ENCODE measurements at places on chromosomes 6 and 20.

DNA sequence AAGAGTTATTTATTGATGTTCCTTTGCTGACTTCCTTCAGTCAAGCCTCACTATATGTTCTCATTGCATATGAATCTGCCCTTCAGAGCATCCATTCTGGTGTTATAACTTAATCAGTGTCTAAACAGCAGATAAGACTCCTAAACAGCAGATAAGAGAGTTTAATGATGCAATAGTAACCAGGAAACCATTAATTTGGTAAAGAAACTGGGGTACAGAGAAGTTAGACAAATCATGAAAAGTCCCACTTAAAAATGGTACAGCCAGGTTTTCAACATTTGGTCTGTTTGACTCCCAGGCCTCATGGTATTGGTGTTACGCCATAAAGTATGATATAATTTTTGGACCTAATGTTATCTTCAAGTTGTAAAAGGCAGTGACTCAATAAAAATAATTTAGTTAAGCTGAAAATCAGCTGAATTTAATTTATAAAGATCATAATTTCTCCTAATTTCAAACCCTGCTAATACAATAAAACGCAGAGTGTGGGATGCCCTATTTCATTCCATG is 127.4 kb upstream of the DST start:
- no peak for DNase-seq

GRCh38 chr20:46618316-46619100 is 32.8 kb downstream of the SLC13A3 start:
- DNase-seq, result no peak

DNA sequence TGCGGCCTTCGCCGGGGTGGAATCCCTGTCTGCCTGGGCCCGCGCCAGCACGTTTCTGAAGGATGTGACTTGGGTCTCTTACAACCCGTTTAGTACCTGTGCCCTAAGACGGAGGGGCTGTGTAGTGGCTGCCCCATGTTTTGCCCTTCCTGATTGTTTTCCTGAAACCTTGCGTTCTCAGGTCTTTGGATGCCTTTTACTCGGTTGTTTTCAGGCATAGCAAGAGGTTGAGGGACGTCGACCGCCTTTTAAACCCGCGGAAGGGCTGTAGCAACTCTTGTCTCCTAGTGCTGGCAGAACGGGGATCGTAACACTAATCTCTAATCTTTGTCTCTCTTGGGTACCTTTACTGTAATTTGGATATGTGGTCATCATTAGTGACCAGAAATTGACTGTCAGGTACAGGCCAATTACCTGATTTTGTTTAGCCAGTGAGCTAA is 706 bp upstream of the NANP start:
- DNase-seq, result no peak

DNA sequence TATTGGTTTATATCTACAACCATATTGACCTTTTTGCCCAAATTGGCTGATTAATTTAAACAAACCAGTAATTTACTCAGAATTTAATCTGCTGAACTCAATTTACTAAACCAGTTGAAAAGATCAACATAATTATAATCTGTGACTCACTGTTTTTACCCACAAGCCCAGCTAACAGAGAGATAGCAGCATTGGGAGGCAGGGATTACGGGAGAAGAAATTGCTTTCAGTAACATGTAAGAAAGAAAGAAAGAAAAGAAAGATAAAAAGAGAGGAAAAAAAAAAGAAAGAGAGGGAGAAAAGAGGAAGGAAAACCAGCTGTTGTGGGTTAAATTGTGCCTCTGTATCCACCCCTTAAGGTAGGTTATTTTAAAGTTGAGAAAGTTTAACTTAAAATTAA is 13.3 kb upstream of the RHAG start:
- no peak for DNase-seq

- DNase-seq, result no peak
Measured at GRCh38 chr6:24357336-24358218, at the start of gene DCDC2. TSS of gene DCDC2 (minus strand) at chr6:24358059. CDS start at chr6:24357750, 309 bp downstream.

DNA sequence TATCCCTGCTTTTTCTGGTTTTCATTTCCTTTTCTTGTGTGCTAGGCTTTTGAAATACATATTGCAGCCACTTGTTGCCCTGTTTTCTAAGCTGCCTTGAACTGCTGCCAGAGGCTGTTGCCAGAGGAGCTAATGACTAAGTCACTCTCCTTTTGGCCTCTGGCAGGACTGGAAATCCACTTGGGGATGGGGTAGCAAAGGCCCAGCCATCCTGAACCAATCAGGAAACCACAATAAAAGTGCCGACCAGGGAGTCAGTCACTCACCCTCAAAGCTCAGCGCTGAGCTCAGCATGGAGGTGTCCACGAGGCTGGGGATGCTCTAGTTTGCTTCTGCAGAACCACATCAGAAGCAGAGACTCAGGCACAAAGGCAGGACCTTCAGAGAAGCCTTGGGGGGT is 813.0 kb downstream of the DHX35 start:
- DNase-seq, result no peak

- DNase-seq, result no peak
Measured at GRCh38 chr6:149268146-149268545, 49.4 kb upstream of the TAB2 start.

GRCh38 chr20:46572153-46572552 is 21.7 kb upstream of the OCSTAMP start:
- DNase-seq, result no peak

- no peak for DNase-seq
Measured at GRCh38 chr6:129504456-129504855, 205.5 kb downstream of the ARHGAP18 start.

DNA sequence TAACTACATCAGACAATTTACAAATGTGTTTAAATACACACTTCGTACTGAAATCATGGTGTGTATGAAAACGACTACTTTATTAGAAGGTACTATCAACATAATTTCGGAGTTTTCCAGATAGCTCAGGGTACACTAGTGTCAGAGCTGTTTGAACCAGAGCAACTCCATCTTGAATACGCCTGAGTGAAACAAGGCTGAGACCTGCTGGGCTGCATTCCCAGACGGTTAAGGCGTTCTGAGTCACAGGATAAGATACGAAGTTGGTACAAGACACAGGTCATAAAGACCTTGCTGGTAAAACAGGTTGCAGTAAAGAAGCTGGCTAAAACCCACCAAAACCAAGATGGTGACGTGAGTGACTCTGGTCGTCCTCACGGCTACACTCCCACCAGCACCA is 167.6 kb downstream of the THBS2 start:
- DNase-seq, result no peak

DNA sequence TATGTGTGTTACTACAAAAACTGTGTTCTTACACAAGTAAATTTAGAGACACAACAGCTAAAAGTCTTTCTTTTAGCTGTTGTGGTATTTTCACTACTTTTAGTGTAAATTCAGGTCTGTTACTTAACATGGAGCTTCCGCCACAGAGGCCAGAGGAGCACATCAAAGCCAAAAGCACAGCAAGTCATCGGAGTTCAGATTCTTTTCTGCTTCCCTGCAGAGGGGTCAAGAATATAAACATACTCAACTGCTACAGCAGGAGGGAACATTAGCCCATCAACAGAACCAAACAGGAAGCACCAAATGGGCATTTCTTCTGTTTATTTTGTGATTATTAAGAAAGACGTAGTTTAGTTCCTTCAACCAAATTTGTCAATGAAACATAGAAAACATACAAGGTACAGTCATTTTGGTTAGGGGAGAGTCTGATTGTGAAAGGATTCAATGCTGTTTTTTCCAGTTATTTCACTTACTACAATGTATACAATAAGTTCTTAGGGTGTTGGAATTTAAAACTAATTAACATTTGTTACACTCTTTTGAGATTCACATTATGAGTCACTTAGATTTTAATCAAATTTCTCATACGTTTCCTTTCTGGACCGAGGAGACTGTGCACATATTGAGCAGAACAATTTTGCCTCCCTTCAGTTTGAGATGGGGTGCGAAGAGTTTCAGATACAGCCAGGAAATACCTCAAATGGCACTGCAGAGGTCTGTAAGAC is 42.8 kb upstream of the DSE start:
- DNase-seq, result no peak

DNA sequence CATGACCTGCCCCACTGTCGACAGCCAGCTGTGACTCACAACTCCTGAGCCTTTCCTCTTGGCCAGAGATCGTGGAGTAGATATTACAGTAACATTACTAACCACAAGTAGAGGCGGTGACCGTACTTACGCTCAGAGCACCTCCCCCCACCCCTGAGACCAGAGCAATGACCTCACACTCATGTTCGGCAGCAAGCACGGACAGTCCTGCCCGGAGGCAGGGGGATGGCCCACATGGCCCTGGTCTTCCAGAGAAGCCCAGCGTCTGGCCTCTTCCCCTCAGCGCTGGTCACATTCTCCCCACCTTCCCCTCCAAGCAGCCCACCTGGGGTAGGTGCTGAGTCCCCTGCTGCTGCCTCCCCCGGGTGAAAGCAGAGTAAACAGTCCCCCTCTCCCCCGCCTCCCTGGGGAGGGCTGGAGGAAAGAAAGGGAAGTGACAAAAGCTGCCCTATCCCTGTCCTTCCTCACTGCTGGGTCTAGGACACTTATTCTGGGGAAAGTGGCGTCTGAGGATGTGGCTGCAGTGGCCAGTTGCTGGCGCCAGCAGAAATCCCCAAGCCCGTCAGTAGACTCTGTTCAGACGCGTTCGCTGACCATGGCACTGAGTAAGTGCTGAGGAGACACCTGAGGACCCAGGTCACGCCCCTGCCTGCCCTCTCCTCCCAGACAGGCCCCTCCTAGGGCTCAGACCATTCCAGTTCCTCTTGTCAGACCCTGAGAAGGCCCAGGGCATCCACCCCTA is 68.5 kb downstream of the MRPL14 start:
- no peak for DNase-seq

DNA sequence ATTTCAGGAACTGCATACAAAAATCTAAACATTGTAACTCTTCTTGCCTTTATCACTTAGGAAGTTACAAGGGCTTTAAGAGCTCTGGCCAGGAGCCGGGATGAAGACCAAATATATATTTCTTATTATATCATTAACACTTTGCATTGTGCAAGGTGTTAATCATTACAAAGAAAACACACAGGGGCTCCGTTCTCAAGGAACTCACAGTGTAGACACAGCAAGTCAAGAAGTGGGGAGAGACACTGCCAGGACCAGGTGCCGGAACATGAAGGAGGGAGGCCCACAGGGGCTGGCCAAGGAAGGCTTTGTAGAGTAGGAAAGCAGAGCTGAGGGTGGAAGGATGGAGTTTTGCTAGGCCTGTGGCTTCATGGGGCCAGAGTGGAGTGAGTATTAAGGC is 17.4 kb downstream of the ITPR3 start:
- no peak for DNase-seq

DNA sequence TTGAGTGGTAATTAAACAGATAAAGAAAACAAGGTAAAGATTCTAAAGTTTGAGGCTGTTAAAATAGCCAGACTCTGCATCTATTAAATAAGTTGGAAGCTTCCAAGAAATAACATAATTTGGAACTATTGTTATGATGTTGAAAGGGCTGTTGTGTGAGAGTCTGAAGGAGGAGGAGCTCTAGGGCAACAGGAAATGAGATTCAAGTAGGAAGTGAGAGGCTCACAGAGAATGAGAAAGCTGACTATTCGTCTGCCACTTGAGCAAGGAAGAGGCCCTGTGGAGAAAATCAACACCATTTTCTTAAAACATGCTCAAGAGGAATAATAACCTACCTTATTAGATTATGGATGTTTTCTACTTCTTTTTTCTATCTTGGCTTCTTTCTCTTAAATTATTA is 185.2 kb downstream of the SLC24A3 start:
- no peak for DNase-seq

DNA sequence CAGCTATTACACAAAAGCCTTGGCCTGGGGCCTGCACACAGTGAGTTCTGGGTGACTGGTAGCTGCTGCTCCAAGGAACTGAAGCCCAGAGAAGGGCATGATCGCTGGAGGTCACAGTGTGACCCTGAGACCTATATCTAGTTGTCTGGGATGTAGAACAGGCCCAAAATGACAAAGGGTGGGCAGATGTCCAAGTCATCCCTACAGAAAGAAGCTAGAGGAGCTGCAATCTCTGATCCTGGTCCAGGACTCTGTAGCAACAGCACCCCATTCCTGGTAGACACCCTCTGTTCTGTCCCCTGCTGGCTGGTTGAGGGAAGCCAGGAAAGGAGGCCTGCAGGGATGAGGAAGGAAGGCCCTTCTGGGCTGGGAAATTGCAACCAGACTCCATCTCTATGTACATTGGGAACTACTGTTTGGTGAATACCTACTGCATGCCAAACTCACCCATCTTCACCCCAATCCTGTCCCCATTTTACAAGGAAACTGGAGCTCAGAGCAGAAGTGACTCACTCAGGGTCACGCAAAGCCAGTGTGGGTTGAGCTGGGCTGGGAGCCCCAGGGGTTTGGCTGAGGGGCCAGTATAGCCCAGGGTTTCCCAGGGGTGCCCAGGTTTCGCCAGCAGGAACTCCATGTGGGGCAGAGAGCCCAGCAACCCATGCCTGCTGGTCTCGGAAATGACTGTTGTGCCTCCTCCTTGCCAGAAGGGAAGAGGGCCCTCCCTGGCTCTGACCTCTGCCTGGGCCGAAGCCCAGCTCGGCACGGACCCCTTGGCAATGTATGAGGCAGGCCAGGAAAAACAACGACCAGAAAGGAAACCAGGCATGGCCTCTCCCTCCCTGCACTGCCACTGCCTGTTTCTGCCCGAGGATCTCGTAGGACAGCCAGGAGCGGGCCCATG is 44.9 kb upstream of the TLDC2 start:
- no peak for DNase-seq

GRCh38 chr6:149228311-149228955 is 89.1 kb upstream of the TAB2 start:
- DNase-seq, result no peak

DNA sequence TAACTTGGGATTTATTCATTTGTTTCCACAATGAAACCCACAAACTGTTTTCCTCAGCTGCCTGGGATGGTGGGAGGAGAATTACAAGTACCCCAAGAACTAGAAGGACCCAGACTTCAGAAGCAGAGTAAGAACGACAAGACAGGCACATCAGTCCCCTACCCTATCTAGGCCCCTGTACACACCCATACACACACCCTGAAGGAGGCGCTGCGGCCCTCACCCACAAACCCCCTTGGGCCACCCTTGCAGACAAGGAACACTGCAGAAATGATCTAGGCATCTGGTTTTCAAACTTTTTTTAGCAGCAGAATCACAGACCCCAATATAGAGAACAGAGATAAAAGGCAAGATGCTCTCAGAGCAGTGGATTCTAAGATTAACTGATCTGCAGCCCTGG is 55.0 kb downstream of the TRERF1 start:
- no peak for DNase-seq

DNA sequence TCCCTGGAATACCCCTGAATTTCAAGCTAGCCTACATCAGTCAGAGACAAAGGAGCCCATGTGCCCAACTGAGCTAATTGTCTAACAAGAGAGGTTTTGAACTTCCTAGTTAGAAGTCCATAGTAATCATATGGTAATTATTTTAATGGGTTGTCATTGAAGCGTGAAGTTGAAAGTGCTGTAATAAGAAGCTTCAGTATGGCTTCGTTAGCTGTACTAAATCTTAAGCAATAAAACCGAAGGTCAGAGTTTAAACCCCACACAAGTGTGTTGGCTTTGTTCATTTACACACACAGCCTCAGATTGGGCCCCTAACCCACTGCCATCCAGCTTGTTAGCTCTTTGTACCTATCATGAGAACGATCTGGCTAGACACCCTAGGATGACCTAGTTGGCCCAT is 195.6 kb upstream of the RIN2 start:
- DNase-seq, result no peak

- no peak for DNase-seq
Measured at GRCh38 chr20:36728986-36729385, 16.9 kb downstream of the NDRG3 start.

- DNase-seq, result no peak
Measured at GRCh38 chr6:138795809-138796603, at the start of gene ECT2L. TSS of gene ECT2L (plus strand) at chr6:138796087. CDS start at chr6:138813275, 17,188 bp downstream.

Data from LNCaP clone FGC (cell line).